ENCODE measurements at places on chromosomes 5 and 9.

- no peak for DNase-seq
Measured at GRCh38 chr9:137454597-137455358, 4.4 kb downstream of the NSMF start.

DNA sequence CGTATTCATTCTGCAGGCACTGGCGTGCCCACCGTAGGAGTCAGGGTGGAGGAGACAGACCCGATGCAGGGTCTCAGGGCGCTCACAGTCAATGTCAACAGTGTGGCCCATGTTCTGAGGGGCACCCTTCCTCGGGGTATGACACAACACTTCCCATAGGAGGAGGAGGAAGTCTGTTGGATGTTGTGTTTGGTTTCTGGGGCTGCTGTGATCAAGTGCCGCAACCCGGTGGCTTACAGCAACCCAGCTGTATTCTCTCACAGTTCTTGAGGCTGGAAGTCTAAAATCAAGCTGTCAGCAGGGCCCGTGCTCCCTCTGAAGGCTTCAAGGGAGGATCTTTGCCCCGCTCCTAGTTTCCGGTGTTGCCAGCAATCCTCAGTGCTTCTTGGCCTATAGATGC lies 5.6 kb upstream of the HNRNPAB start:
- no peak for DNase-seq

- no peak for DNase-seq
Measured at GRCh38 chr9:131650254-131650653, 89.6 kb downstream of the RAPGEF1 start.

- DNase-seq: no peak
Measured at GRCh38 chr9:110742741-110743371, 74.3 kb downstream of the MUSK start.

GRCh38 chr5:151014680-151015343 lies 5.6 kb upstream of the GPX3 start:
- no peak for DNase-seq

- no peak for DNase-seq
Measured at GRCh38 chr9:82531795-82532194, 531.1 kb downstream of the RASEF start.

DNA sequence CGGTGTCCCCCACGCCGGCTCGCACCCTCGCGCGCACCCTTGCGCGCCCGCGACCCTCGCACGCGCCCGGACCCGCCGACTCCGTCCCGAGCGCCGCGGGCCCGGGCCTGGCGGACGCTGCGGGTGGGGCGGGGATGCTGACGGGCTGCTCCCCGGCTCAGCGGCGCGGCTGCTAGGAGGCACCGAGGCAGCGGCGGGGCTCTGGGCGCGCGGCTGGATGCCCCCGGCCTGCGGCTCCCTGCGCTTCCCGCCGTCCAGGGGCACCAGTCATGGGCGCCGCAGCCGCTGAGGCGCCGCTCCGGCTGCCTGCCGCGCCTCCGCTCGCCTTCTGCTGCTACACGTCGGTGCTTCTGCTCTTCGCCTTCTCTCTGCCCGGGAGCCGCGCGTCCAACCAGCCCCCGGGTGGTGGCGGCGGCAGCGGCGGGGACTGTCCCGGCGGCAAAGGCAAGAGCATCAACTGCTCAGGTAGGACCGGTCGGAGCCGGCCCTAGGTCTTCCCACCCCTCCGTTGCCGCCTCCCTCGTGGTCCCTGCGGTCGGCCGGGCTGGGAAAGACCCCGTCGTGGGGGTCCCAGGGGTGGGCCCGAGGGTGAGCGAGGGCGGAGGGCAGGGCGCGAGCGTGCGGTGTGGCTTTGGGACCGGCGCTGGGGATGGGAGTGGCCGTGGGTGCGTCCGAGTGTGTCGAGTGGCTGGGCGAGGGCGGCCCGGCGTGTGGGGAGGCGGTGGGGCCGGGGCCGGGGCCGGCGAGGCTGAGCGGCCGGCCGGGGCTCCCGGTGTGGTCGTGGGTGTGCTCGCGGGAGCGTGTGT lies 530 bp downstream of the TMEFF1 start:
- DNase-seq: peak; percentile 54

GRCh38 chr5:141914199-141914743 lies 9.4 kb upstream of the DELE1 start:
- DNase-seq: peak; percentile 19

DNA sequence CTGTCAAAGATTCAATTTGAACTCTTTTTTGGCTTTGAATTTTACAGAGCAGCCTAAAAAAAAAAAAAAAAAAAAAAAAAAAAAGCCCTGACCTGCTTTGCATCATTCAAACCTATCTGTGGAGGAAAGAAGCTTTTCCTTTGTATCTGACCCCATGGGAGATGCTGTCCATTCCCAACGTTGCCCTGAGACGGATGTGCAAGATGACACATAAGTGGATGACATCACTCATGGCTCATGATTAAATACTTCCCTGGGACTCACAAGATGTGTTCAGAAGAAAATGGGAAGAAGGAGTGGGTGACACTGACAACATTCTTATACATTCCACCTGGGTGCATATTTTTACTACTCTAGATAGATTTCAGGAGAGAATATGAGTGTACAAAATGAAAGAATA lies 245.7 kb upstream of the ELAVL2 start:
- DNase-seq: no peak

- no peak for DNase-seq
Measured at GRCh38 chr9:2270565-2270964, 255.4 kb downstream of the SMARCA2 start.

DNA sequence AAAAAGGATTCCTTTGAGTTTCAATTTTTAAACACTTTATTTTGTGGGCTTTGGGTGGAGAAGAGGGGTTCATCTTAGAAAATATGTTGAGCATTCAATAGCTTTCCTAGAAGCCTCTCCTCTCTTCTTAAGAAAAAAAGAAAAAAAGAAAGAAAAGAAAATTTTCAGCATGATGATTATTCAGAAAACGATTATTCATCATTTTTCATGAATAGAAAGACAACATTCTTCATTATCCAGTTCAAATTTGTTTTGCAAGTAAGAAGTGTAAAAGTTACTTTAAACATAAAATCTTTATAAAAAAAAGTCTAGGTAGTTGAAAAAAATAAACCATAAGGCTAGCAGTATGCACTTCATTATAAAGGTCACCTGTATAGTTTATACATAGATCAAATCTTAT lies 636.5 kb downstream of the IRX1 start:
- DNase-seq: no peak

DNA sequence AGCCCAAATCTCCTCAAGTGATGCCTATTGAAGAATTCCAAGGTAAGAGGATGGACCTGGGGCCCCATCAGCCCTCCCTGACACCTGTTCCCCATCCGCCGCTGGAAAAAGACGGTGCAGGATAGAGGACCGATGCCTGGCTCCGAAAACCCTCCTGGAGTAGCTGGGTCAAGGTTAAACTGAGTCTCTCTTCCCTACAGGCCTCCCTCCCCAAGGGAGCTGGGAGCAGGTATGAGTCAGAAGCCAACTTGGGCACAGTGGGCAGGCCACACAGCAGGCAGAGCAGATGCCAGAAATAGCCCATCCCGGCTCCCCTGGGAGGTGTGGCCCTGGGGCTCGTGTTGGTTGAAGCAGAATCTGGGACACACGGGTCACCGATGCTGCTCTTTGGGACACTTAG lies 75.6 kb downstream of the NTNG2 start:
- no peak for DNase-seq

DNA sequence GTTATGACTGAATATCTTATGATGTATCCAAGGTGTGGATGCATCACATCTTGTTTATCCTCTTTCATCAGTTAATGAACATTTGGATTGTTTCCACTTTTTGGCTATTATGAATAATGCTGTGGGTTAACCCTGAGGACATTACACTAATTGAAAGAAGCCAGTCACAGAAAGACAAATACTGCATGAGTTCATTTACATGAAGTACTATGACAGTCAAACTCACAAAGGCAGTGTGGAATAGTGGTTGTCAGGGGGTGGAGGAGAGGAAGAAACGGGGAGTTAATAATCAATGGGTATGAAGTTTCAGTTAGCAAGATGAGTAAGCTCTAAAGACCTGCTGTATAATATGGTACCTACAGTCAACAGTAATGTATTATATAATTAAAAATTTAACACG lies 409.4 kb upstream of the CTNND2 start:
- DNase-seq: no peak

GRCh38 chr9:99040911-99041582 lies 63.9 kb upstream of the TGFBR1 start:
- DNase-seq: no peak

DNA sequence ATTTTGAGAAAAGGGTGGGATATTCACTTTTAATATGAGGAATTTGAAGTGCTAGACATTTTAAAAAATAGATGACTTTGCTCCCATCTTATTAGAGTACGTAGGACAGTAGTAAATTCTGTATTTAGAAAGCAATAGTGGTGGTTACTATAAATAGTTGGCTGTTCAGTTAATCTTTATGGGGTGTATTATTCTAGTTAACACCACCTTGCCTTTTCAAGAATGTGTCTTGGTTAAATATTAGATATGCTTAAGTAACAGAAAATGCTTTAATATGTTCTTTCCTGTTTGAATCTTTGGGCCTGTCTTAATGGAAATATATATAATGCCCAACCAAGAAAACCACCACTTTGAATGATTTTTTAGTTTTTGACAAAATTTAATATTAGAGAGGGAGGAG lies 608.7 kb upstream of the FAM174A start:
- no peak for DNase-seq

- DNase-seq: no peak
Measured at GRCh38 chr5:101370181-101370580, 467.1 kb upstream of the ST8SIA4 start.
